ENCODE measurements at places on chromosomes 2 and 18. TPM values are rescaled to one million over a fixed set of nuclear protein-coding genes. Genes with fewer than 3 reads are reported as not detected.

DNA sequence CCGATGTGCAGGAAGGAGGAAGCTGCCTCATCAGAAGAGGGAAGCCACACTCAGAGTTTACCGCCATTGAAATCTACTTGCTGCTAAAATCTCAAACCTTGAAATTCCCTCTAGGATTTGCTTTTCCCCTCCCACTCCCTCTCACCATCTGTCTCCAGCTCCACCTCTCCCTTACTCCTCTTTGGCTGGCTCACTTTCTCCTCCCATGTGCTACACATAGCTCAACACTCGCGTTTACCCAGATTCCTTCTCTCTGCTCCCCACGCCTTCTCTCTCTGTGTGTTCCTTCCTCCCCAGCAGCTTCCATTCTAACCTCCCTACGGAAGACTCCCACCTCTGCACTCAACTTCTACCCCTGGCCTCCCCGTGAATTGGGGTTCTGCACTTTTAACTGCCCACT lies 143.1 kb downstream of the DNER start:
- DNase-seq = no peak

GRCh38 chr18:51852681-51853080 lies 487.3 kb upstream of the DCC start:
- no peak for DNase-seq

- DNase-seq = no peak
Measured at GRCh38 chr2:144151405-144151804, 368.5 kb downstream of the ZEB2 start.

DNA sequence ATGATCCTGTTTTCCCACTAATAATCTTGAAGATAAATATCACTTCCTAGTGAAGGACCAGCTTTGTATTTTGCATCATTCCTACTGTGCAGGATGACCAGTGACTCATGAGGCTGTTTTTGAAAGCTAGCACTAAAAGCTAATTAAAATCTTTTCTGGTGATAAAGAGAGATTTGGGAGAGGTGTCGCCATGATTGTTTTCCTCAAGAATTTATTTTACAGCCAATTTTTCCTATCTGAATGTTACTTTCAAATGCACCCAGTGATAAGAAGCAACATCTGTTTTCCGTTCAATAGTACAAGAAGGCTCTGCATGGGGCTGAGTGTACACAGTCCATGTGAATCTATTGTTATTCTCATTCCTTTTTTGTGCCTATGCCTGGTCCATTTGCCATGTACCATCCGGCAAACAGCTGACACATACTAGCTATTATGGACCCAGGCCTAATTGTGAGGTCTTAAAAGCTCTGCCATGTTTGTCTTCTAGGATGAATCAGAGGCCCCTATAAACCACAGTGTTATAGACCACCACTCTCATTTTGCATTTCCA lies 28.4 kb downstream of the MEIS1 start:
- no peak for DNase-seq

- DNase-seq = no peak
Measured at GRCh38 chr2:10137053-10137843, 14.7 kb downstream of the RRM2 start.

DNA sequence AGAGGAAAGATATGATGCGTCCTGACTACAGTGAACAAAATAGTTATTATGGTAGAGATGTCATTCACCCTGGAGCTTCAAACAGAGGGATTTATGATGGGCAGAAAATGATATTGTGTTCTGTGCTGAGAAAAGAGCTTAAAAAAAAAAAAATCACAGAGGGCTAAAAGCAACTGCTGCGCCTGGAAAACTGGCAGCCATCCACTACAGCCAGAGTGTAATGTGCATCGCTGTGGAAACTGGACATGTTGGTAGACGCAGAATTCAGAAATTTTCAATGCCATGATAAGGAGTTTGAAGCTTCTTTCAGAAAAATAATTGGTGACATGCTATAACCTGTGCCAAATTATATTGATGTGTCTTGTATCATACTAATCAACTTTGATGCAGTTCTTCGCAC lies 122.9 kb upstream of the SOX11 start:
- DNase-seq = no peak

DNA sequence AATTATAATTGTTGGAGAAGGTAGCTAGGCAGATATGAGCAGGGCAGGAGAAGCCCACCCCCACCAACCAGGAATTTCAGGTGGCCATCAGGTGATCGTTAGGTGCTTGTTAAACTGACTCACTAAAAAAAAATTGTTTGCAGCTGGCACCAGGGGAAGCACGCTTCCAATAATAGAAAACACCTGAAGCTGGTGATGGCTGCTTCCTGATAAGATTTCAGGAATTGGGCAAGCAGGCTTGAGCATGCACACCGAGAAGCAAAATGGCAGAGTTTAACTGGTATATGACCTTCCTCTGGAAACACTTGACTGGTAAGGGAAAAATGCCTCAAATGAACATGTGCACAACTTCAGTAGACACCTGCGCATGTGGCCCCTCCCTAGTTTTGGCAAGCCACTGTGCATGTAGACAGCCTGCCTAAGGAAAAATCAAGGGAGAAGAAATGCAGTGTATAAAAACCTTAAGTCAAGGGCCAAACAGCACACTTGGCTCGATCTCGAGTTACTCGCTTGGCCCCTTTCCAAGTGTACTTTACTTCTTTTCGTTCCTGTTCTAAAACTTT lies 292.8 kb downstream of the CCDC85A start:
- DNase-seq = no peak

DNA sequence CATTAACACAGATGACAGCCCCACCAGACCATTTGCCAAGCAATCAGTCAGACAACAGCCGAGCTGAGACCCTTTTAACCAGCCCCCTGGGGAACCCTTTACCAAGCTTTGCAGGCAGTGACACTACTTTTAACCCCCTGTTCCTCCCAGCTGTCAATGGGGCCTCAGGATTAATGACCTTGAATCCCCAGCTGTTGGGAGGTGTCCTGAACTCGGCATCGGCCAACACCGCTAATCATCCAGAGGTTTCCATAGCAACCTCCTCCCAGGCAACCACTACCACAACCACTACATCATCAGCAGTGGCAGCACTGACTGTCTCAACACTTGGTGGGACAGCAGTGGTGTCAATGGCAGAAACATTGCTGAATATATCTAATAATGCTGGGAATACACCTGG lies 160.9 kb upstream of the EPC2 start:
- DNase-seq = no peak

DNA sequence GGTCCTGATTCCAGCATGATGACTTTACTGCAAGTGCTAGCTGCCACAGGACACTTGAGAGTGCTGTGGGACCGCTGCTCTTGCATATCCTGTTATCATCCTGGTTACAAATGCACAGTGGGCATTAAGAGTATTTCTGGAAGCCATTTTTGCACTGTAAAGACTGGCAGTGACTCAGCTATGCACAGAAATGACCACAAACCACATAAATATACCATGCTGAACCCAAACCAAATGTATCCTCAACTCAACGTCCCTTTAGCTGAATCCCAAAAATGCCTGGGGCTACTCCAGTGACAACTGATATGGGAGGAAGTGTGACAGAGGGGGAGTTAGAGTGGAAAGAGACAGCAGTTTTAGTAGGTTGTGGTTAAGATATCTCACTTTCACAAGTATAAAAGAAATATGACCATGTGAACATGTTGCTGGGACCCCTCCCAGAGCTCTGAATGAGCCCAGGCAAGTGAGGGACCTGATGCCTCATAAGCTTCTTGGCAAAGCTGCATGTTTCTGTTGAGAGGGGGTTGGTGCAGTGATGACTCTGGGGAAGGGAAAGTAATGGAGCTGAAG lies 37.3 kb downstream of the RHBDD1 start:
- no peak for DNase-seq

DNA sequence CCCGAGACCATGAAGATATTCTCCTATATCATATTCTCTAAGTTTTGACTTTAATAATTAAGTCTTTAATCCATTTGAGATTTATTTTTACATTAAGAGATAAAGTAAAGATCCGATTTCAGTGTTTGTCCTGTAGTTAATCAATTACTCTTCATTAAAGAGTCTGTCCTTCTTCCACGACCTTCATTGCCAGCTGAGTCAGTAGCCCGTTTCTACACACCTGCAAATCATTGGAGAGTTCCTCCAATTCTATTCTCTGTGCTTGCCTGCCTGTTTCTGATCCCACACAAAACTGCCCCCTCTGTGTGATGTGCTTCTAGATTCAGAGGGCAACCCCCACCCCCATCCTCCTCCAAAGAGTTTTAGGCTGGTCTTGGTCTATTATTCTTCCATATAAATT lies 119.2 kb downstream of the KCNF1 start:
- no peak for DNase-seq

DNA sequence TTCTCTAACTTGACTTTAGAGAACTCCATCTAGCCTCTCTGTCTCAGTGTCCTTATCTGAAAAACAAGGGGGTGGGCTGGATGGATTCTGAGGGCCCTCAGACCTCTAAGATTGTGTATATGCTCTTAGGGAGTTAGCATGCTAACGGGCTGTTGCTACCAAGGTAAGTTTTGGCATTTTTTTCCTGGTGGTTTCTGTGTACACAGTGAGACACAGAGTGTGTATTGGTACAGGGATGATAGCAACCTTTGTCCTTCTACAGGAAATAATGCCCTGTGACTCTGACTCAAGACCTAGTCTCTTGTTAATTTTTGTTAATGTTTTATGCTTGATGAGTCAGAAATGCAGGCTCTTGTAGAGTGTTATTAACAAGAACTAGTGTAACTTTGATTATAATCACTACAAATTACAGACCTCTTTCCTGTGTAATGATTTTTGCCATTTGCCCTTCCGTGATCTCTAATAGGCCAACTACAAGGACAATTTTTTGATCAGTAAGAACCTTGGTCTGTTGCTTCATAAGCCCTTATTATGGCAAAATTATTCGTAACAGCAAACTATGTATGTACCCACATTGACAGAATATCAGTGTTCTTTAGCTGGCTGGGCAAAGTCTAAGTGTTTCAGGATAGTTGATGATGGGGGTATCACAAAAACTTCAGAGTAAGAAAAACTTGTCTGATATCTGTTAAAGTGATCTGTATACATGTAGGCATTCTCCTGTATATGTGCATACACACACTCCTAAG lies 89.7 kb downstream of the SPTBN1 start:
- no peak for DNase-seq

Gene CRACDL
- 15.1 TPM for total RNA-seq

Gene STPG4
- not detected for total RNA-seq

Gene TNFRSF11A
- total RNA-seq = 29.5 TPM

Gene MCFD2
- total RNA-seq = 14.5 TPM

Gene SP3
- 79.7 TPM for total RNA-seq

Gene KCNJ3
- 0.55 TPM for total RNA-seq

Gene ANKRD30BL
- not detected for total RNA-seq

Gene FRZB
- 0.37 TPM for total RNA-seq

All from transverse colon (tissue), 4 donors.